H1 (cell line): ENCODE measurements at places on chromosomes 12 and 14.

DNA sequence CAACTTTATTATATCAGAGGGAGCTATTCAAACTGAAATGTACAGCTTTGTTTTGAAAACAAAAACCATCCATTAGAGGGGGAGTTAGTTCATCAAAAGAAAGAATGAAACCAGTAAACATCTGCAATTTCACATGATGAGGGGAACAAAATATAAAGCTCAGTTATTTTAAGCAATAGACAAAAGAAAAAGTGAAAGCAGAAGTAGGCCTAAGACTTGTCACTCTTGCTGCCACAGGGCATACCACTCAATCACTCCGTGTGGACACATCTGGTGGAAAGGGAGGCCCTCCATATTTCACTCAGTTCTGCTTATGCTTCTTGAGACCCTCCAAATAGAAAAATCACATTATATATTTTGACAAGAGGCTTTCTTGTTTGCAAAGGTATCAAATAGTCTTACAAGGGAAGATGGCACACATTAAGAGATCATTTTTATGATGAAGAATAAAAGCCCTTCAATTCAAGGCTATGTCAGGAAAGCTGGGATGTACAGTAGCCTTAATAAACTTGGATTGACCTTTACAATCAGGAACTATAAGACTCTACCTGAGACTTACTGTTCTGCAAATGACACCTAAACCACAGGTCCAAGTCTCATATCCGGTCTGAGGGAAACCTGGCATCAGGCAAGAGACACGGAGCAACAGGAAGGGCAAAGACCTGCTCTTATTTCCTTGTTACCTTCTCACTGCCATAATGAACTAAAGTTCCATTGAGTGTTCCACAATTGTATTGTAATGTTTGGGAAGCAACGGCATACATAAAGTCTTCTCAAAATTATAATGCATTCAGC, 222.5 kb upstream of the GRIP1 start:
- no peak overlapping the region for H3K27ac ChIP-seq
- H3K4me1 ChIP-seq = no peaks in the 10 kb centered on the region
- H3K4me3 ChIP-seq = no peak overlapping the region
- no peak for DNase-seq

DNA sequence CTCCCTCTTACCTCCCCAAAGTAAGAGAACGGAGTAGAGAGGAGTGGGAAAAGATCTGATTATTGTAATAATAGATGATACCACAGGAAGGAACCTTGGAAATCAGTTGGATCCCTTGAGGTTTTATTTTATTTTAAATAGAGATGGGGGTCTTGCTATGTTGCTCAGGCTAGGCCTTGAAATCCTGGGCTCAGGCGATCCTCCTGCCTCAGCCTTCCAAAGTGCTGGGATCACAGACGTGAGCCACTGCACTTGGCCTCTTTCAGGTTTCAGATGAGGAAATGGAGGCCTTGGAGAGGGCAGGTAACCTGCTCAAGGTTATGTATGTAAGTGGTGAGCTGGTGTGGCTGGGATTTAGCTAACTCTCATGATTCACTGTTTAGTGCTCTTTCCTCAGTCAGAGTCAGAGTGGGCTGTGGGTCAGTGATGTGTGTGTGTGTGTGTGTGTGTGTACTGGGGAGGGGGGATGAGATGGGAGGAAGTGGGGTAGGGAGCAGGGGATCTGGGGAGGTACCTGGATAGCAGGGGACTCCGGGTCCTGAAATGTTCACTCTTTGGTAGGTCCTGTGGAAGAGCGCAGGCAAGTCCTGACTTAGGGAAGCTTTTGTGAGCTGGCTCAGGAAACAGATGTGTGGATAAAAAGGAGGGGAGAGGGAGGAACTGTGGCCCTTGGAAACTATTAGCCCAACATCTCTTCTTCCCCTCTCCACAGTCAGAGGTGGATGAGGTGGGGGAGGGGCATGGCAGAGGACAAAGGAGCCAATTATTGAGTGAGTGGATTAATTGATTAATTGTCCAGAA, 4.7 kb upstream of the CISTR start:
- H3K36me3 ChIP-seq = no peaks in the 10 kb centered on the region
- H3K4me1 ChIP-seq = peaks cover 17% of the 10 kb centered on the region
- H3K27me3 ChIP-seq = peaks cover 36% of the 10 kb centered on the region
- DNase-seq = peak; percentile 56

GRCh38 chr12:130818272-130818634, 20.8 kb downstream of the STX2 start:
- no peak overlapping the region for H3K4me3 ChIP-seq
- H3K27me3 ChIP-seq = no peaks in the 10 kb centered on the region
- H3K36me3 ChIP-seq = peaks cover 7% of the 10 kb centered on the region; the same call in 1 of the 2 replicates
- no peak for DNase-seq

- H3K27ac ChIP-seq = no peak overlapping the region
- DNase-seq = no peak
- no peak overlapping the region for H3K4me3 ChIP-seq
Measured at GRCh38 chr12:55978393-55978792, 4.5 kb downstream of the RAB5B start.

DNA sequence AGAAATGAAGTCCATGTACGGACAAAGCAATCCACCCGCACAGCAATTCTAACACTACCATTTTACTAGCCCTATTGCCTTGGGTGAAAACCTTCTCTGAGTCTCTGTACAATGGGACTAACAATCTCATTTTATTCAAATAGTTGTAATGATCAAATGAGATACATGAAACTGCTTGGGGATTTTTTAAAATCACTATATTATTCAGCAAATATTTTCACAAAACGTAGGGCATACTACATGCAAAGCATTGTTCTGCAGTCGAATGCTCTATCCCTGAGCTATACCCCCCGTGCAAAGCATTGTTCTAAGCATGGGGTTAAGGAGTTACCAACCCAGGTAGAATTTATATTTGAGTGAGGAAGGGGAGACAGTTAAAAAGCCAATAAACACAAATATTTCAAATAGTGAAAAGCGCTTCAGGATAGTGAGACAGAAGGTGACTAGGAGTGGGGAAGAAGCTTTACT, 554 bp upstream of the ATF7 start:
- H3K27me3 ChIP-seq = no peaks in the 10 kb centered on the region
- peak overlapping the region; percentile 23; the same call in 1 of the 2 replicates for H3K27ac ChIP-seq
- no peak for DNase-seq
- H3K36me3 ChIP-seq = no peaks in the 10 kb centered on the region
- H3K4me3 ChIP-seq = peak overlapping the region; percentile 83
- peaks cover 7% of the 10 kb centered on the region; the same call in 1 of the 2 replicates for H3K4me1 ChIP-seq

- no peaks in the 10 kb centered on the region for H3K4me1 ChIP-seq
- no peak for DNase-seq
- H3K27me3 ChIP-seq = no peaks in the 10 kb centered on the region
Measured at GRCh38 chr12:88424791-88425730, 155.2 kb downstream of the KITLG start.

- H3K36me3 ChIP-seq = no peaks in the 10 kb centered on the region
- no peaks in the 10 kb centered on the region for H3K4me1 ChIP-seq
- H3K27me3 ChIP-seq = no peaks in the 10 kb centered on the region
- no peak for DNase-seq
- no peak overlapping the region for H3K4me3 ChIP-seq
Measured at GRCh38 chr12:68951652-68952051, 18.7 kb upstream of the CPM start.
